ENCODE measurements at places on chromosomes 4 and X.

DNA sequence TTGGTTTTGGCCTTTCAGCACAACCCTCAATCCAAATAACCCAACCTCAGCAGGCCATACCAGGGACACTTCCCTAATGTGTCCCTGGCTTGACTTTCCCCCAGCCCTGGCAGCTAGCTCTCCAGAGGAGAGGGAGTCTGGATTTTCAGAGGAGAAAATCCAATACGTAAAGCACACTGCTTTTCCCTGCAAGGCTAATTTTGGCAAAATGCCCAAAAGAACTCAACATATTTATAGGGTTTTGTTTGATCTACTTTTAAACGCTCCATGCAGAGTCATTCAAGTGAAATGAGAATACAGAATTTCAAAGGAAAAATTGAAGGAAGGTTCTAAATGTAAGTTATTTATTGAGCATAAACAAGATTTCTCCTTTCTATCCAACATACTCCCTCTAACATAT is 167.2 kb downstream of the SH3KBP1 start:
- DNase-seq: no peak

GRCh38 chr4:151804821-151805220 is 44.0 kb upstream of the GATB start:
- DNase-seq: no peak

GRCh38 chr4:7024336-7024890 is 18.8 kb upstream of the TADA2B start:
- DNase-seq: no peak

DNA sequence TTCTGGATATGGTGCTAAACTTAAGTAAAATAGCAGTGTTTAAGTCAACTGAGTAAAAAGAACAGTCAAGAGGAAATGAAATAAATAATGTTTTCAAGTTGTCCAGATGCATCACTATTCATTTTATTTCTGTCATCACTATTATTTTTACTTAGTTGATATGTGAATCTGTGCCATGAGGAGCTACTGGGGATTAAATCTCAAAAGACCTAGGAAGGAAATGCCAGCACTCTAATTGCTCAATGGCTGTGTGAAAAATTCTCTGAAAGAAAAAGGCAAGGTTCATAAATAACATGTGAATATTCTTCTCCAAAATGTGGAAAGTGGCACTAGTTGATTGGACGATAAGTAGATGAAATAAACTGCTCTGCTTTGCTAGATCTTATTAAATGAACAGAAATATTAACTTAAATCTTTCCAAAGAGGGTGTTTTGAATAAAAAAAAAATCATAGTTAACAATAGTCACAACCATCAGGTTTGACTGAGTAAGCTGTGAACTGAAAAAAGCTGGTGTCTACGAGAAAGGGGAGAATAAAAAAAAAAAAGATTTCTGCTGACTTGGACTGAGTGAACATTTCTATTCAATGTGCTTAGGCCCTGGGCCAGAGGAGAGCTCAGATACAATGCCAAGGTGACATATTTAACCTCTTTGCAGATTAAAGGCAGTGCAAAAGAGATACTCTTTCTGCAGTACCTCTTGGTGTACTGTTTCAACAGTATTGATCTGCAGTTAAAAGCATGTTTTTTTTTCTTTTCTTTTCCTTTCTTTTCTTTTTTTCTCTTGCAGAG is 1.6 kb downstream of the SPARCL1 start:
- peak; percentile 76 for DNase-seq

DNA sequence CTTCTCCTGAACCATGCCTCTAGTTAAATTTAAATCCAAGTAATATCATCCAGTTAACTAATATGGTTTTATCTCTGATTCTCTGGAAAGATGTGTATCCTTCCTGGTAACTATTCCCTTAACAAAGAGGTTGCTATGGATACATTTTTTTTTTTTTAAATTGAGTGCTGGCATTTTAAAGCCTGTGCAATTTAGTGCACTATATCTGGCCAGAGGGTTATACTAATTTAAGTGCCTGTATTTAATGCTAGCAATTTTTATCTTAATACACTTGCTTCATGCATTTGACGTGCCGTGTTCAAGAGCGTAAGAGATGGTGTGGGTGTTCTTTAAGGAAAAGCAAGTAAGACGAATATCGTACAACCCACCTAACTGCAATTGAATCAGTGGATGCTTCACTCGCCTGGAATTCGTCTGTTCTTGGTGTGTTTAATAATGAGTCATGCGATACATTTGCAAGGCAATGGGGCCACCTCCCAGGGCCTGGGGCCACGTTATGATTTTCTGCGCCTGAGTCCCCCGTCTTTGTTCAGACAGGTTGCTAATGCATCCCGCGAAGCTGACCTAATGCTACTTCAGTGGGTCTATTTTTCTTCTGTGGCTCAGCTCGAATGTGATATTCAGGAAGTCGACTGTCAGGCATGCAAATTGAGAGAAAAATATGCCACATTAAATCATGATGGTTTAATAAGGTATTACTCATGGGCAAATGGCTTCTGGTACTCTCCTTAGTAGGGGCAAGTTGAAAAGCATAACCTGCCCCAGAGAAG is 14.2 kb upstream of the MID1 start:
- no peak for DNase-seq

GRCh38 chr4:8904666-8905065 is 33.0 kb upstream of the HMX1 start:
- DNase-seq: no peak

- no peak for DNase-seq
Observed at GRCh38 chrX:82081027-82081426, 879.1 kb downstream of the SH3BGRL start.

DNA sequence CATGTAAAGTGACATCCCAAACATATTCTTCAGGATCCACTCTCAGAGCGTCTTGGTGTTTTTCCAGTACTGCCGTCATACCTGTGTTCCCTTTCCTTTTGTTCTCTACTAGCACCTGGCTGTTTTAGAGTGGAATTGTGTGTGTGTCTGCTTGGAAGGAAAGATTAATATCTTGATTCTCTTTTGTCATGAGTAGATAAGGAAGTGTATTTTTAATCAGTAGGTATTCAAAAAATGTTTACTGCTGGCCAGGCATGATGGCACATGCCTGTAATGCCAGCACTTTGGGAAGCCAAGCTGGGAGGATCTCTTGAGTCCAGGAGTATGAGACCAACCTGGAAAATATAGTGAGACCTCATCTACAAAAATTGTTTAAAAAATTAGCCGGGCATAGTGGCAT is 198.8 kb downstream of the CBR4 start:
- no peak for DNase-seq

DNA sequence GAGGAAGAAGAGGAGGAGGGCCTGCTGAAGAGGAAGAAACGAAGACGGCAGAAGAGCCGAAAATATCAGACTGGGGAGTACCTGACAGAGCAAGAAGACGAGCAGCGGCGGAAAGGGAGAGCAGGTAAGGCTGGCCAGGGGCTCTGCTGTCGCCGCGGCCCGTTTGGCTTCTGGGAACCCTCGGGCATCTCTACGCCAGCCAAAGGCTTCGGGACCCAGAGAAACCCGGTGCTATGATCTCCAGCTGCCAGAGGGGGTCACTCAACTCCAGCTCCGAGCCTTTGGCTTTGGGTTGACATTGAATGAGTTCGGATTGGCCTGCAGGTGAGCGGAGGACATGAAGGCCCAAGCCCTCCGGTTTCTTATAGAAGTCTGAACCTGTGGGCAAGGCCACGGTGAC is 42.8 kb downstream of the BCORL1 start:
- no peak for DNase-seq

- DNase-seq: peak; percentile 63
Observed at GRCh38 chr4:157217708-157218107, 2.8 kb upstream of the GRIA2 start.

DNA sequence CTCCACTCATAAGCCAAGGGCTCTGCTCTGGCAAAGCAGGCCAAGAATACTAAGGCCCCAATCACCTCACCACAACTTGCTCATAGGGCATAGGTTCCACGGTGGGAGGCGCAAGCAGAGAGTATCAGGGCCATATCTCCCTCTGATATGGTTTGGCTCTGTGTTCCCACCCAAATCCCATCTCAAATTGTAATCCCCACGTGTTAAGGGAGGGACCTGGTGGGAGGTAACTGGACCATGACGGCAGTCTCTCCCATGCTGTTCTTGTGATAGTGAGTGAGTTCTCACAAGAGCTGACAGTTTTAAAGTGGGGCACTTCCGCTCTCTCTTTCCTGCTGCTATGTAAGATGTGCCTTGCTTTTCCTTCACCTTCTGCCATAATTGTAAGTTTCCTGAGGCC is 88.7 kb downstream of the SHROOM4 start:
- no peak for DNase-seq

DNA sequence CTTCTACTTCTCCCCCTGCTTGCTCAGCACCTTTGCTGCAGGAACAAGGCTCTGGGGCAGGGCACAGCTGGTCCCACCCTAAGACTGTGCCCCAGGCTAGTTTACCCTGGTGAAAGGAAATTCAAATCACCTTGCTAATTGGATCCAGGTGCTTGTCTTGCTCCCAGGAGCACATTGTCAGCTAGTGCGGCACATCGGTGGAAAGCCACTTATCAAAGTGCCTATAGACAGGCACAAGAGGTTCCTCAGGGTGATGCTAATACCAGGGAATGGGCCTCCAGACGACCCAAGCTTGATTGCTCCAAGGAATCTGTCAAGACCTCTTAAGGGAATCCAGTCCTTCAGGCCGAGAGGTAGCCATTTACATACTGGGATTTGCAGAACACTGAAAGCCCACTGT is 64.5 kb upstream of the PRPS1 start:
- no peak for DNase-seq

GRCh38 chr4:153620352-153620751 is 63.7 kb upstream of the TLR2 start:
- no peak for DNase-seq

- DNase-seq: no peak
Observed at GRCh38 chr4:24809815-24810405, 14.5 kb downstream of the SOD3 start.

DNA sequence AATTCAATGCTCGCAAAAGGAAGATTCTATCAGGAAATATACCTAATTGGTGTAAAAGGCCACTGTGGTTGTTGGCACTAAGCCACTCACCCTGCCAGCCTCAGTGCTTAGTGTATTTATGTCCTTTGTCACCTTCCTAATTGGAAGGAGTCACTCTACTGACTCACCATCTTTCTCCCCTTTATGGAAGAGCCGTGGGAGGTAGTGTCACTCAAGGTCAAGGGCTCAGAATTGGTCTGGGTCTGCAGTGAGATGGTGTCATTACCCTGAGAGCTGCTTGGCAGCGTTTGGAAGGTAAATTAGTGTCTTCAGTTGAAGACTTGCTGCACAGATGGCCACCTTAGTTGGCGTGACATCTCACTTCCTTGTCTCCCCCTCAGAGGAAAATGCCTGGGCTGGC is 41.7 kb upstream of the CDKN2AIP start:
- no peak for DNase-seq

- DNase-seq: no peak
Observed at GRCh38 chr4:77582156-77582555, 23.5 kb upstream of the CXCL13 start.

DNA sequence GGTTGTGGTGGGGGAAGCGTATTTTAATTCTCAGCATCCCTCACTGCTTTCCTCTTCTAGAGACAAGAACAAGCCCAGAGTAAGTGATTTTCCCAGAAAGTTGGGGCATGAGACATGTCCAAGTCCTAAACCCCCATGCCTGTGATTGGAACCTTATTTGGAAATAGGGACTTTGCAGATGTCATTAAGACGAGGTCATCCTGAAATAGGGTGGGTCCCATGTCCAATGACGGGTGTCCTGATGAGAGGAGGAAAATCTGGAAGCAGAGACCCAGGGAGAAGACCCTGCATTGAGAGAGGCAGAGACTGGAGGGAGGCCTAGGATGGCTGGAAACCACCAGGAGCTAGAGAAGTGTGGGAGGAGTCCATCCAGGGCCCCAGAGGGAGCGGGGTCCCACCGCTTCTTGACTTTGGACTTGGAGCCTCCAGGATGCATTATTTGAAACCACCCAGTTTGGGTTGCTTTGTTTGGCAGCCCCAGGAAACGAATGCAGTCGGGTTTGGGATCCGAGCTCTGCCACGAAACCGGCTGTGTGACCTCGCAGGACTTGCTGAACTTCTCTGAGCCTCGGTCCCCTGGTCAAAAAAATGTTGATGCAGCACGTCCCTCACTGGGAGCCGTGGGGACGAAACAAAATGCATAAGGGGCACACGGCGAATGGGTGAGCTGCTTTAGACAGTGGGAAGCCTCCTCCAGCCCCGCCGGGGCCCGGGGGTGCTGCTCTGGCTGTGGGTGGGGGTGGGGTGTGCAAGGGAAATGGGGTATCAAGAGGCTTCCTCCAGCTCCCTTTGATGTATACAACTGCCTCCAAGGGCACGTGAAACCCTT is 113.9 kb downstream of the CPZ start:
- no peak for DNase-seq

DNA sequence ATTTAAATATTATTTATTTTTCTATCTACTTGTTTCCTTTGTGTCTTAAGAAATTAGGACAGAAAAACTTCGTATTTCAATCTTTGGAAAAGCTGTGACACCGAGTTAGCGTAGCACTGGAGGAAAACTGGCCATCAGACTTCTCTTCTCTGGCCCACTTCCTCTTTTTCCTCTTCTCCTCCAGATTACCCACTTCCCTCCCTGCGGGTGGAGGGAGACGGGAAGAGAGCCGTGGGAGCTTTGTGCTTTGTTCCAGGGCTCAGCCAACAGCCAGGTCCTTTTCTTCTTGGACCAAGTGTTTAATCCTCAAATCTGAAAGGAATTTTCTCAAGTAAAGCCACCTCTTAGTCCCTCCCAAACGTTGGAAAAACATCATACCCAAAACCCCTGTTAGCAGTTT is 29.7 kb downstream of the OFD1 start:
- no peak for DNase-seq

DNA sequence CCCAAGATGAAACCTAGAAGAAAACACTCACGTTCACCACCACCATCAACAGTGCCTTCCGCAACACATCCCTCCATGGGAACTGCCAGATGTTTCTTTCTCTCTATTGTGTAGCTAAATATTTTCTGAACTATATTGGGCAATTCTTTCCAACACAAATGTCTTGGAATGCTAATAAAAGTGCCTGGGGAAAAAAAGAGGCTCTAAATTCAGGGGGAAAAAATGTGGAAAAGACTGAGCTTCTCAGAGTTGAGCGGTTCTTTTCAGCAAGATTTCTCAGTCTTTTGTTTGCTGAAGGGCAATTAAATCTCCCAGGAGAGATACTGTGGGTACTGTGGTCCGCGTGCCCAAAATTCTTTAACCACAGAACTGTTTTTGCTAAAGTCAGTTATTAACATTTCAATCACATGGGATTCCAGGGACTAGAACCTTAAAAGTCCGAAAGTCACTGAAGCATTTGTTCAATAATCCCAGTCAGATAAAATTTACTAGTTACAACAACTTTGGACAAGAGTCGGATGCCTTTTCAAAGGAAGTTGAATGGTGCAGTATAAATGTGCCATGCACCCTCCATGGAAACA is 51.9 kb upstream of the DHRSX start:
- DNase-seq: no peak

Measured in cerebellar cortex (tissue), 1 donor.